ENCODE measurements at places on chromosomes 13 and 19. TPM values are rescaled to one million over a fixed set of nuclear protein-coding genes. Genes with fewer than 3 reads are reported as not detected.

CFD gene
- total RNA-seq: 8.5 TPM

SLITRK1 gene
- not detected for total RNA-seq

CLDND2 gene
- not detected for total RNA-seq

CLC gene
- not detected for total RNA-seq

KLK13 gene
- total RNA-seq: not detected

HS6ST3 gene
- total RNA-seq: 1.3 TPM

TMEM147 gene
- total RNA-seq: 111 TPM

TPGS1 gene
- 33.0 TPM for total RNA-seq

CA11 gene
- total RNA-seq: 15.6 TPM

DAND5 gene
- 0.14 TPM for total RNA-seq

ZNF66 gene
- 13.1 TPM for total RNA-seq

VSTM2B gene
- total RNA-seq: not detected

ZNF578 gene
- total RNA-seq: 14.4 TPM

ASF1B gene
- not detected for total RNA-seq
